Natural killer cell (primary cell): ENCODE measurements at places on chromosomes 3 and 15.

GRCh38 chr3:31170932-31171670 is 276.6 kb upstream of the GADL1 start:
- H3K4me3 ChIP-seq, result no peak overlapping the region
- no peaks in the 10 kb centered on the region for H3K4me1 ChIP-seq
- no peak overlapping the region for H3K27ac ChIP-seq
- H3K36me3 ChIP-seq, result no peaks in the 10 kb centered on the region
- DNase-seq, result no peak
- no peaks in the 10 kb centered on the region for H3K27me3 ChIP-seq

DNA sequence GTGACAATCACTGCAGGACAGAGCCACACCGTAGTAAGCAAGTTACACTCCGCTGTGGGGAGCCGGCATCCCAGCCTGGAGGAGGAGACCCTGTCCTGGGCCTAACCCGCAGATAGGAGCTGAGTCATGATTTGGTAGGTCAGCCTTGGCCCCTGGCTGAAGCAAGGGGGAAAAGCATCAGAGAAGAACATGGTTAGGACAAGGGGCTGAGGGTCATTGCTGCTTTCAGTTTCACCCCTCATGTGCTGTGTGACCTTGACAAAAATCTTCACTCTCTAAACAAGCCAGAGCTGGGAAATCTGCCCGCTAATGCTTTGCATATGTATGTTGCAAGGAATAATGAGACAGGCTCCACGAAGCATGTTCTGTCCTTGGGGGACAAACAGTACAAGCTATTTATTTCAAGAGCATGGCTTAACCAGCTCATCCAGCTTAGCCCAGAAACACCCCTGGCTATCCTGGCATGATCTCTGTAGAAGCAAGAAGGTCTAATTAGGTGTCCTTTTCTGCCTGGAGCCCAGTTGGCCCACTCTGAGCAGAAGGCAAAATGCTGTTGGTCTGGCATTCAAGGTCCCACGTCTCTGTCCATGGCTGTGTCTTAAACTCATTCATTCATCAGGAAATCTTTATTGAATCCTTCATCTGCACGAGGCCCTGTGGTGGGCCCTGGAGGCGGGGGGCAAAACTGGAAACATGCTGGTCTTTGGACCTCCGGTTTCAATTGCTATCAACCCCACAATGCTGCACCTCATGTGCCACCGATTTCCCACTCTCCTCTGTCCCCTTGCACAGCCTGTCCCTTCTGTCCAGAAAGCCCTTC is 221.3 kb upstream of the LYSMD4 start:
- H3K36me3 ChIP-seq, result no peaks in the 10 kb centered on the region
- H3K4me1 ChIP-seq, result no peaks in the 10 kb centered on the region
- H3K4me3 ChIP-seq, result no peak overlapping the region
- no peak overlapping the region for H3K27ac ChIP-seq
- H3K27me3 ChIP-seq, result no peaks in the 10 kb centered on the region

GRCh38 chr3:100531093-100531492 is 38.7 kb downstream of the TMEM45A start:
- H3K27me3 ChIP-seq, result no peaks in the 10 kb centered on the region
- H3K27ac ChIP-seq, result no peak overlapping the region
- H3K4me1 ChIP-seq, result no peaks in the 10 kb centered on the region
- no peak for DNase-seq
- H3K36me3 ChIP-seq, result no peaks in the 10 kb centered on the region
- no peak overlapping the region for H3K4me3 ChIP-seq

DNA sequence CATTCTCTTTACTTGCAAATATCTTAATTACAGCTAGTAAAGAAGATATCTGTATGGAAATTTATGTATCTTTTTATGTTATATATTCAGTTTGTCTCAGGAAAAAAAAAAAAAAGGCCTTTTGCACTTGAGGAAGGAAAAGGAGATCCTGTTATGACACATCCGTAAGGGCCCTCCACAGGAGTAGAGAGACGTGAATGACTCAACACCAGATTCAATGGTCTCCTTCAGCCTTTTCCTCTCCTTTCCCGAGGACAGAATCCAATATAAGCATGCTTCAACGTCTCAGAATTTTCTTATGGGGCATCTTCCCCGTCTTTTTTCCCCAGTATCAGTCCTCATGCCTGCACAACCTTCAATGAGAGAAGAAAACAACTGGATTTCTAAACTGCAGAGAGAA is 340.3 kb downstream of the NTRK3 start:
- H3K4me3 ChIP-seq, result no peak overlapping the region
- H3K27me3 ChIP-seq, result no peaks in the 10 kb centered on the region
- H3K4me1 ChIP-seq, result no peaks in the 10 kb centered on the region
- no peaks in the 10 kb centered on the region for H3K36me3 ChIP-seq
- DNase-seq, result no peak

DNA sequence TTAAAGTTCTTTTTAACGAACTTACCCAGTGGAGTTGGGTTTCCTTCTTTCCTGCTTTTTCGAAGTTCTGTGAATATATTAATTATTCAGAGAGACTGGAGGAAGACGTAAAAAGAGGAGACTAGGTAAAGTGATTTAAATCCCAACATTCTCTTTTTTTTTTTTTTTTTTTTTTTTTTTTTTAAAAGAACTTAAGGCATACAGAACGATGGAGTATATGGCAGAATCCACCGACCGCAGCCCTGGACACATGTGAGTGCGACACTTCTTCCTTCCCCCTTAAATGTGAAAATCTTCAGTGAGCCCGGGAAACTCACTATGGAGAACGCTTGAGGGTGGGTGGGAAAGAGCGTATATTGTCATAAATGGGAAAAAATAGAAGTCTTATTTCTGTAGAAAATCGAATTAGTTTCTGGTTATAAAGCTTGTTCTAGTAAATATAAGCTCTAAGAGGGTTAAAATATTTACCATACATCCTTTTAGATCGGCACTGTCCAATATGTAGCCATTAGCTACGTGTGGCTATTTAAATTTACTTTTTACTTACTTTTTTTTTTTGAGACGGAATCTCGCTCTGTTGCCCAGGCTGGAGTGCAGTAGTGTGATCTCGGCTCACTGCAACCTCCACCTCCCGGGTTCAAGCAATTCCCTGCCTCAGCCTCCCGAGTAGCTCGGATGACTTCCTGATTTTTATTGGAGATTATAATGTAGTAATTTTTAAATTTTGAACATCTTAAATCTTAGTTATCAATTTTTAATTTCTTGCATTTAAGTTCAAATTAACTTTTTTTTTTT is 892 bp downstream of the NMD3 start:
- H3K27ac ChIP-seq, result peak overlapping the region; percentile 77
- H3K4me1 ChIP-seq, result peaks cover 13% of the 10 kb centered on the region
- H3K4me3 ChIP-seq, result peak overlapping the region; percentile 89
- H3K27me3 ChIP-seq, result no peaks in the 10 kb centered on the region
- H3K36me3 ChIP-seq, result peaks cover 11% of the 10 kb centered on the region

DNA sequence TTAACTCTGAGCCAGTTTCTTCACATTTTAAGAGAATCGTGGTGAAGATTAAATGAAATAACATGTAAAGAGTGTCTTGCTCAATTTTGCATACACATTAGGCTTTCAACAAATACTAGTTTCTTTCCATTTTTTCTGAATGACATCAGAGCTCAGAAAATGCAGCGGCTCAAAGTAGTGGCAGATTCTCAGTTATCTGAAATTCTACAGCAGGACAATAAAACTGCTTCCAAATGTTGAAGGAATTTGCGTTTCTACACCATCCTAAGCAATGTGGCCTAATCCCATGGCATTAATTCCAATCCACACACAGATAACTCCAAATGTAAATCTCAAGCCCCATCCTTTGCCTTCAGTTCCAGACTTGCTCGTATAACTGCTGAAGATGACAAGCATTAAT is 115.8 kb downstream of the PLCH1 start:
- H3K27ac ChIP-seq, result no peak overlapping the region
- H3K27me3 ChIP-seq, result no peaks in the 10 kb centered on the region
- no peaks in the 10 kb centered on the region for H3K4me1 ChIP-seq
- no peak for DNase-seq
- H3K4me3 ChIP-seq, result no peak overlapping the region

DNA sequence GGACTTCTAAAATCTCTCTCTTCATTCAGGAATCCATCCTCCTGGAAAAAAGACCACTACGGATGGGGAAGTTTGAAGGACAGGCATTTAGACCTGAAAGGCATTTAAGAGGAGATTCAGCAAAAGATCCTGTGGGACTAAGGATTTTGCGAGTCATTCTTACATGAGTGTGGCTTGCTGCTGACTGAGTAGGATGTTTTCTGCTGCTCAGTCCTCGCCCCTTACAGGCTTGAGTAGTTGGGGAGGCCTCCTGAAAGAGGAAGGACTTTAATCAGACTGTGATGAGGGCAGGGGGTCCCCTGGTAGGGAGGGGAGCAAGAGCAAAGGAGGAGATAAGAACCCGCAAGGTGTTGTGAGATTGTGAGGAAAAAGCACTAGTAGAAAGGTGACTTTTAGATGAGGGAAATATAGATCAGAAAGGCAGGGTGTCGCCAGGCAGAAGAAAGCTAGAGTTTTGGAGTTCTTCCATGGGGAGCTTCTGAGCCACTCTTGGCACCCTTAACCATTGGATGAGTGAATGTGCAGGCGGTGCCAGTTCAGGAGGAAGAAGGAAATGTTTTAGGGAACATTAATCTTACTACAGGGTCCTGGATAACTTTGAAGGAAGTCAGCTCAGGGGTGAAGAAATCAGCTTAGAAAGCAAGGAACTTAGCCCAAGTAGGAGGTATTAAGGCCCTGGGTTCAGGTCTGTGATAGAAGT is 171.1 kb downstream of the RORA start:
- H3K36me3 ChIP-seq, result no peaks in the 10 kb centered on the region
- no peak overlapping the region for H3K27ac ChIP-seq
- no peak for DNase-seq
- H3K4me3 ChIP-seq, result no peak overlapping the region
- no peaks in the 10 kb centered on the region for H3K27me3 ChIP-seq

- peak overlapping the region; percentile 24 for H3K27ac ChIP-seq
- DNase-seq, result peak; percentile 27
- H3K36me3 ChIP-seq, result no peaks in the 10 kb centered on the region
- peaks cover 3% of the 10 kb centered on the region for H3K27me3 ChIP-seq
- H3K4me1 ChIP-seq, result peaks cover 45% of the 10 kb centered on the region
Measured at GRCh38 chr3:43769885-43770425, 79.2 kb downstream of the ABHD5 start.

DNA sequence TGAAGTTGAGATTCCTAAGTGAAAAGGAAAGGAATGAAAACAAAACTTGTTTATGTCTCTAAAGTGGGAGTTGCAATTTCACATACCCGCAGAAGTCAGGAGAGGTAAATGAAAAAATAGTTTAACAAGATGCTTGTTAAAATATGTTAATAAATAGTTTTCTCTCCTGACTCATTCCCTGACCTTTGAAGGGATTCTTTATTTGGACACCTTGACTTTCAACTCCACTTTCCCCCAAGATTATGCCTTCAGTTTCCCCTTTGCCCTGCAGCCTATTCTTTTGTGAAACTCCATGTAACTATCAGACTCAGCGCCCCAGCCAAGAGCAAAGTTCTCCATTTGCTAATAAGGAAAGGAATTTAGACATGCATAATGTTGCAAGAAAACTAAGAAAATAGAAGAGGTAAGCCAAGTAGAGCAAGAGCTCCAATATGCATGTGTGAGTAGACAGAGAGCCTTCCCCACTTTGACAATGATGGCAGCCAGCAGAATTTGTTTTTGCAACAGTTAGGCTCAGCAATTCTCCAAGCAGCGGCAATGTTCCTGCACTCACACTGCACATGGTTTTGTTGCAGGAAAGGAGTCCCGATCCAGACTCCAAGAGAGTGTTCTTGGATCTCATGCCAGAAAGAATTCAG is 61.2 kb downstream of the CD200 start:
- DNase-seq, result no peak
- no peak overlapping the region for H3K27ac ChIP-seq
- H3K4me1 ChIP-seq, result no peaks in the 10 kb centered on the region
- no peaks in the 10 kb centered on the region for H3K36me3 ChIP-seq
- no peaks in the 10 kb centered on the region for H3K27me3 ChIP-seq

DNA sequence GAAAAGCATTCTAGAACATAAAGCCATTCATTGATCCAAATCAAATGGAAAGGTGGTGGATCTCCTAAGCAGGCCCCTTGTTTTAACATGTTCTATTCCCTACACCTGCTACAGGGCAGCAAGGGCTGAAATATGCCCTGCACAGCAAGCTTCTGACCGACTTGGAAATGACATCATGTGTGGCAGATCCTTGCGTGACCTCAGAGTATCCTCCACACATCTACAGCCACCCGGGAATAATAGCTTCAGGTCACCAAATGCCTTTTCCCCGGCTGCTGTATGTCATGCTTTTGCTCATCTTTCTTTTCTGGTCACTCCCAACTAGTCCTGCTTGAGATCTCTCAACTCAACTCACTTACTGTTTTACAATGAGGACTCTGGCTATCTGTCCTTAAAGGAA is 158.2 kb downstream of the ZNF385D start:
- no peaks in the 10 kb centered on the region for H3K27me3 ChIP-seq
- H3K27ac ChIP-seq, result no peak overlapping the region
- no peak overlapping the region for H3K4me3 ChIP-seq
- no peak for DNase-seq
- H3K36me3 ChIP-seq, result no peaks in the 10 kb centered on the region

DNA sequence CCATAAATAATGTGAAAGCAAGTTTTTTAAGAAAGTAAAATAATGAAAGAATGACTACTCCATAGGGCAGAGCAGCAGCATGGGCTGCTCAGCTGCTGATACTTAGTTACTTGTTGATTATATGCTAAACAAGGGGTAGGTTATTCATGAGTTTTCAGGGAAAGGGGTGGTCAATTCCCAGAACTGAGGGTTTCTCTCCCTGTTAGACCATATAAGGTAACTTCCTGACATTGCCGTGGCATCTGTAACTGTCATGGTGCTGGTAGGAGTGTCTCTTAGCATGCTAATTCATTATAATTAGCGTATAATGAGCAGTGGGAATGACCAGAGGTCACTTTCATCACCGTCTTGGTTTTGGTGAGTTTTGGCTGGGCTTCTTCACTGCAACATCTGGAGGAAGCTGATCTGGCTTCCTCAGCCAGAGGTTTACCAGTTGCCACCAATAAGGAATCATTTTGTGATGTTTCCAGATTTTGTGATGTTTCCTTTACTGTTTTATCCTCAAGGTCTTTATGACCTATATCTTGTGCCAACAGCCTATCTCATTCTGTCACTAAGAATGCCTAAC is 121.8 kb upstream of the CHL1 start:
- DNase-seq, result no peak
- H3K27me3 ChIP-seq, result no peaks in the 10 kb centered on the region
- no peak overlapping the region for H3K4me3 ChIP-seq
- H3K27ac ChIP-seq, result no peak overlapping the region
- H3K36me3 ChIP-seq, result no peaks in the 10 kb centered on the region

- peaks cover 41% of the 10 kb centered on the region for H3K4me1 ChIP-seq
- H3K4me3 ChIP-seq, result no peak overlapping the region
- no peak for DNase-seq
- H3K27ac ChIP-seq, result peak overlapping the region; percentile 49
- no peaks in the 10 kb centered on the region for H3K36me3 ChIP-seq
- peaks cover 14% of the 10 kb centered on the region for H3K27me3 ChIP-seq
Measured at GRCh38 chr3:194305356-194306108, 45.6 kb downstream of the CPN2 start.

- no peak for DNase-seq
- no peaks in the 10 kb centered on the region for H3K4me1 ChIP-seq
- no peak overlapping the region for H3K4me3 ChIP-seq
- H3K36me3 ChIP-seq, result no peaks in the 10 kb centered on the region
- H3K27ac ChIP-seq, result no peak overlapping the region
Measured at GRCh38 chr15:42129364-42129763, 27.1 kb downstream of the PLA2G4F start.

GRCh38 chr3:36954452-36955134 is 9.7 kb upstream of the TRANK1 start:
- H3K27me3 ChIP-seq, result no peaks in the 10 kb centered on the region
- no peaks in the 10 kb centered on the region for H3K36me3 ChIP-seq
- DNase-seq, result no peak
- H3K27ac ChIP-seq, result no peak overlapping the region
